ENCODE measurements at places on chromosomes 13 and 19.

DNA sequence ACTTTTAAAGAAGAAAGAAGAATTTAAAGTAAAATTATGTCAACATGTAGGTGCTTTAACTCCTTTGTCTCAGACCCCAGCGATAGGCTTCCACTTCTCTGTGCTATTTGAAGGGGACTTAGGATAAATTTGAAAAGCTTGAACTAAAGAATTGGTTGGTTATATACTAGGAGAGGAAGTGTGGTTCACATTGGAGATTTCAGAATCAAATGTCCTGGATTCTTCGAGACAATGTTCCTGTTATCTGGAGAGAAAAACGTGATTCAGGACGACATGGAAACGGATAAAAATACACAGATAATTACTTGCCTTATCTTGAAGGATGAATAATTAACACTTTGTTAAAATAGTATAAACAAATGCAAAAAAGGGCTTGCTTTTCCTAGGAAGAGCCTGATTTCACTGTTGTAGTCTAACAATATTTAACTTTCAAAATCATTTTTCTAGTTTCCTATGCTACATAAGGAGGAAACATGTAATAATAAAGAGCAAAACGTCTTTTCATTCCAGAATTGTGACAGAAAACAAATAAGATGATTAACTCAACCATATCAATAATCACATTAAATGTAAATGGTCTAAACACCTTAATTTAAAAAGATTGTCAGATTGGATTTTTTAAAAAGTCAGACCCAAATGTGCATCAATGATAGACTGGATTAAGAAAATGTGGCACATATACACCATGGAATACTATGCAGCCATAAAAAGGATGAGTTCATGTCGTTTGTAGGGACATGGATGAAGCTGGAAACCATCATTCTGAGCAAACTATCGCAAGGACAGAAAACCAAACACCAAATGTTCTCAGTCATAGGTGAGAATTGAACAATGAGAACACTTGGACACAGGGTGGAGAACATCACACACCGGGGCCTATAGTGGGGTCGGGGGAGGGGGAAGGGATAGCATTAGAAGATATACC lies 724 bp upstream of the ZNF780A start:
- DNase-seq = peak; percentile 1

GRCh38 chr19:14479975-14480699 lies 5.0 kb upstream of the PTGER1 start:
- peak; percentile 64 for DNase-seq

DNA sequence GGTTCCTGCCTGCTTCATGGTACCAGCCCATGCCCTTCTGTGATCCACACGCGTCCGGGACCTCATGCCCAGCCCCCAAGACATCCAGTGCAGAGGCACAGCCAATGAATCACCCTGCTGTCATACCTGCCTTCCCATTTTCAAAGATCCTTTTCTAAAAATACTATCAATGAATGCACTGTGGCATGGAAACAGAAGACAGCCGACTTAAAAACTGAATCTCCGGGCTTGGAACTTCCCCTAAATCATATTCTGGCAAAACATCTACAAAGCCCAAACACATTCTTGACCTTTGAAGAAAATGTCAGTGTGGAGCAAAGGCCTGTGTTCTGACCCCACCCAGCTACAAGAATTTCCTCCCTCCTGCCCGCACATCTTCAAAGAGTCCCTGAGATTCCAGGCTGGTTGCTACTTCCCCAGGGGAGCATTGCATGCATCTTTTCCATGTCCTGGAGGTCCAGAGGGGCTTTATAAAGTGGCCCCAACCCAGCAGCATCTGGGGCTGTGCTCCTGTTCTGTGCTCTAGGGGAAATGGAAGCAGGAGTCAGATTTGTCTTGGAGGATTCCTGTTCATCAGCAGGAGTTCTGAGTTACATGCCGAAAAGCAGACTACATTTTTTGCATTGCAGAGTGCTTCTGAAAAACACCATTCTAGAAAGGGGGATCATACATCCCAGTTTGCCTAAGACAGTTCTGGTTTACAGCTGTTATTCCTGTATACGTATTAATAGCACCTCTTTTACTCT lies 135.2 kb downstream of the USP12 start:
- DNase-seq = no peak

DNA sequence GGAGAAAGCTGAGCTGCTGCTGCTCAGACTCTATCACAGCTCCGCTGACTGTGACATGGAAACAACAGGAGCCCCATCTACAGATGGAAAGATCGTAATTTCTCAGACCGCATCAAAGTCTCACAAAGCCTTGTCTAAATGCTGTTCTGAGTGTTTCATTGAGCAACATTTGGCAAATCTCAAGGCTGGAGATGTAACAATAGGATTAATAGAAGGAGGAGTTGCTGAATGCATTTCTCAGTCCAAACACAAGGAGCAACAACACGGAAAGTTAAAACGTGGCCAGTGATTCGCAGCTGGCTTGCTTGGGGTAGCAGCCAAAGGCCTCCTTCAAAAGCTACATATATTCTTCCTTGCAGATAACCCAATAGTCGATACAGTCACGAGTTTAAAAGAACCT lies 55.7 kb downstream of the MRPL57 start:
- DNase-seq = no peak

- no peak for DNase-seq
Observed at GRCh38 chr13:42075517-42075916, 27.1 kb downstream of the DGKH start.

GRCh38 chr13:110346661-110347067 lies 39.6 kb downstream of the COL4A2 start:
- DNase-seq = no peak

GRCh38 chr13:22032905-22033304 lies 362.0 kb downstream of the FGF9 start:
- no peak for DNase-seq

DNA sequence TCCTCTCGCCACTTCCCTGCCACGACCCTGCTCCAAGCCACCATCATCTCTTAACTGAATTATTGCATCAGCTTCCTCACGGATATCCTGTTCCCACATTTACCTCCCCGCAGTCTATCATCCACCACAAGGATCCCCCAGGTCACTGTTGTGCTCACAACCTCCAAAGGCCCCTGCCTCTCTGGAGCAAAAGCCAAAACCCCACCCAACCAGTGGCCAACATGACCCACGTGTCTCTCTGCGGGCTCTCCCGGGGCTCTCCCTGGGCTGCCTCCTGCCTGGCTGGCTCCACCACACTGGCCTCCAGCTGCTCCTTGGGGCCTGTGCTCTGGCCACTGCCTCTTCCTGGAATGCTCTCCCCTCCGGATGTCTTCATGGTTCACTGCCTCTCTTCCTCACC lies 809.3 kb downstream of the UQCRFS1 start:
- no peak for DNase-seq

GRCh38 chr13:40981361-40981760 lies 37.8 kb downstream of the ELF1 start:
- peak; percentile 64 for DNase-seq

DNA sequence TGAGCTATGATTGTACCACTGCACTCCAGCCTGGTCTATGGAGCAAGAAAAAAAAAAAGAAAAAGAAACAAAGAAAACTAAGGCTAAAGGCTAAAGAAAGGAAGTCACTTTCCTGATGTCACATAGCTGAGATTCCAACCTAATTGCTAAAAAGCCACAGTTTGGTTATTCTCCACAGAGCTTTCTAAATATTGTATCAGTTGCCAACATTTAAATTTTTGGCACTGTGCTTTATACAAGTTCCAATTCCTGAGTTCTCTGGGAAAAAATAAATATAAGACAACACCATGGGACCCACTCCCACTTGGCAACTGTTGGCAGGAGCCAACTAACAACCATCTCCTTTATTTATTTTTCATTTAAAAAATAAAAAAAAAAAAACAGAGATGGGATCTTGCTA lies 11.2 kb upstream of the LYPD3 start:
- no peak for DNase-seq

DNA sequence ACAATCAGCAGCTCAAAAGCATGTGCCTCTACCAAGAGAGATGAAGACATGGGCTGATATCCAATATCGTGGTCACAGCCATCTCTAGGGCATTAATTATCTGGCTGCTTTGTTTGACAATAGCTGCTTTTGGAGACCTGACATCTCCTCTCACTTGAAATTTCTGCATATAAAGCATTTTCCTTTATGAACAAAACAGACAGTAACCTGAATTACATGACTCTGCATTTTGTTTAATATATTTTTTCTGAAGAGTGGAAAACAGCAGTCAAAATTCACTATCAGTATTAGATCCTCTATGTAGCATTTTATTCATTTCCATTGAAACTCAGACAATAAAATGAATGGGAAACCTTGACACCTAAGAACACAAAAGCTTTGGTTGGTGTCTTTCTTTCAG lies 42.4 kb upstream of the ESD start:
- DNase-seq = no peak

DNA sequence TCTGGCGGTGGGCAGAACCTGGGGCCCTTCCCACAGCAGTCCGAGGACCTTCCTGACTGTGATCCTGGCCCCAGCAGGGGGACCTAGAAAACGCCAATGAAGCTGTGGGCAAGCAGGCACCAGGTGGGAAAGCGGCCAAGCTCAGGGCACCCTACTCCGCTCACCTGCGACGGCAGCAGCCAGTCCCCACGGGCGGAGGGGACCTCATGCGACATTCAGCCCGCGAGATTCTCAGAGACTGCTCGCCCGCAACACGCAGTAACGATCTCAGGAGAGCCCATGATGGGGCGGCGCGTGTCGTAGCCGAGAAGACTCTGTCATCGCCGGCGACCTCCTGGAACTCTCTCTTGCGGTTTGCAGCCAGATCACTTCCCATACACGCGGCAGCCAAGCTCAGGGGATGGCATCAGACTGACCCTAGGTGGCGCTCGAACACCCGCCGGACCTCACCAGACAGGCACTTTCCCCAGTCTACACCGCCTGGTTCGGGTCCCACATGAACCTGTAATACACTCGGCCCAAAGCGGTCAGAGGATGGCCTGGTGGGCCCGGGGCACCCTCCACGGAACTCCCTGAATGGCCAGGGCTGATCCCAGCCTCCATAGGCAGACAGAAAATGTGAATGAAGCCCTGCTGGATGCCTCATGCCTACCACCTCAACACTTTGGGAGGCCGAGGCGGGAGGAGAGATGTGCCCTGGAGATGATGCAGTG lies 26.5 kb downstream of the MAN2B1 start:
- peak; percentile 84 for DNase-seq
